ENCODE measurements at places on chromosomes 6 and 20. TPM values are rescaled to one million over a fixed set of nuclear protein-coding genes. Genes with fewer than 3 reads are reported as not detected.
A peak's percentile ranks its signal among the peaks of the same experiment; 100 is the strongest.

DNA sequence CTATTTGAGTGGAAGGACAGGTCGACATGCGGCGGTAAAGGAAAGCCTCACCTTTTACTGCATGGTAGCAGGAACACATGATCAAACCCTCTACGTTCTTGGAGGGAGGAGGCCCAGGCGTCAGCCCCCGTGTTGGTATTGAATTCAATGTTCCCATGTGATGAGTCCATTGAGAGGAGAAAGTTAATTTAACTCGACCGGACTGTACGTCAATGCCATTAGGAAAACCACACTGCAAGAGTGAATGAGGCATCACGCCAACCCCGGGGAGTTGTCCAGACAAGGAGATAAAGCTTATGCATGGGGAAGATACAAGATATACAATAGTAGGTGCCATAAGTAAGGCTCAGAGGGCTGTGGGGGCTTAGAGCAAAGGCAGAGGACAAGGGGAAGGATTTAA, 213.9 kb upstream of the ECI2 start:
- H3K27me3 ChIP-seq, result no peaks in the 10 kb centered on the region
- H3K4me1 ChIP-seq, result peaks cover 43% of the 10 kb centered on the region
- no peaks in the 10 kb centered on the region for H3K36me3 ChIP-seq
- H3K27ac ChIP-seq, result peak overlapping the region; percentile 66
- no peak overlapping the region for H3K4me3 ChIP-seq

Gene PAX1
- not detected for total RNA-seq

Gene PRSS16
- total RNA-seq, result 2.2 TPM

Gene UST
- total RNA-seq, result 45.8 TPM

GRCh38 chr20:24934101-24934661, 14.9 kb upstream of the CST7 start:
- peak; percentile 16 for DNase-seq
- H3K27ac ChIP-seq, result no peak overlapping the region
- H3K36me3 ChIP-seq, result no peaks in the 10 kb centered on the region
- H3K4me1 ChIP-seq, result peaks cover 15% of the 10 kb centered on the region

DNA sequence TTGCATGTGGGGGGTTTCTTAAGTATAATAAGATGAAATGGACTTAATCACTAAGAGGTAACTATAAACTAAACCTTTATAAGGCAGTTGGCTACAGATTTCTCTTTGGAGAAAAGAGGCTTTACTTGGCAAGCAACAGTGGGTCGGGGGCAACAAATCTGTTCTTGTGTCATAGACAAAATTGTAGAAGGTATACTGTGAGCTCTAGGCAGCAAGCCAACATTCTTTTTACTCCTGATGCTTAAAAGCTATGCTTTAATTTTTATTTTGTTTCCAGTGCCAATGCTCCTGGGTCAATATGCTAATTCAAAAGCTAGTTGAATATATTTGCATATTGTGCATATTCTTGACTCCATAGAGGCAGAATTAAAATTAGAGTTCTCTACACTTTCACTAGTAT, 495.4 kb downstream of the BTBD3 start:
- H3K4me3 ChIP-seq, result no peak overlapping the region
- H3K27me3 ChIP-seq, result no peaks in the 10 kb centered on the region
- peaks cover 6% of the 10 kb centered on the region for H3K4me1 ChIP-seq
- no peak overlapping the region for H3K27ac ChIP-seq
- DNase-seq, result no peak

DNA sequence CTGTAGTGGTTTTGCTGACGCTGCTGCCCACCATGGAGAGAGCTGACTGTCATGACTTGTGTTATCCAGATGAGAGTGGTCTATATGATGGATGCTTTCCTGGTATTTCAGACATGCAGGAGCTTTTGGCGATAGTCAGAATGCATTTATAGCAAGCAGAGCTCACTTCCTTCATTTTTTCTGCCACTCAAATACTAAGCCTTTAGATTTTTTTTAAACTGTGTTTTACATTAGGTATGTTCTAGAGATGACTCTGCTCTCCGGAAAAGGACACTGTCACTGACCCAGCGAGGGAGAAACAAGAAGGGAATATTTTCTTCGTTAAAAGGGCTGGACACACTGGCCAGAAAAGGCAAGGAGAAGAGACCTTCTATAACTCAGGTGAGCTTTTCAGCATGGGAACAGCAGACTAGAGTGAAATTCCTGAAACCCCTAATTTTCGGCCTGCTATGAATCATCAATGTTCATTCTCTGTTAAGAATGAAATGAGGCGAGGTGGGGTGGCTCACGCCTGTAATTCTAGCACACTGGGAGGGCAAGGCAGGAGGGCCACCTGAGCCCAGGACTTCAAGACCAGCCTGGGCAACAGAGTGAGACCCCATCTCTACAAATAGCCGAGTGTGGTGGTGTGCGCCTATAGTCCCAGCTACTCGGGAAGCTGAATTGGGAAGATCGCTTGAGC, 98.6 kb upstream of the CLDN20 start:
- no peaks in the 10 kb centered on the region for H3K36me3 ChIP-seq
- no peak overlapping the region for H3K27ac ChIP-seq
- H3K4me1 ChIP-seq, result no peaks in the 10 kb centered on the region
- H3K27me3 ChIP-seq, result no peaks in the 10 kb centered on the region
- no peak for DNase-seq
- no peak overlapping the region for H3K4me3 ChIP-seq

DNA sequence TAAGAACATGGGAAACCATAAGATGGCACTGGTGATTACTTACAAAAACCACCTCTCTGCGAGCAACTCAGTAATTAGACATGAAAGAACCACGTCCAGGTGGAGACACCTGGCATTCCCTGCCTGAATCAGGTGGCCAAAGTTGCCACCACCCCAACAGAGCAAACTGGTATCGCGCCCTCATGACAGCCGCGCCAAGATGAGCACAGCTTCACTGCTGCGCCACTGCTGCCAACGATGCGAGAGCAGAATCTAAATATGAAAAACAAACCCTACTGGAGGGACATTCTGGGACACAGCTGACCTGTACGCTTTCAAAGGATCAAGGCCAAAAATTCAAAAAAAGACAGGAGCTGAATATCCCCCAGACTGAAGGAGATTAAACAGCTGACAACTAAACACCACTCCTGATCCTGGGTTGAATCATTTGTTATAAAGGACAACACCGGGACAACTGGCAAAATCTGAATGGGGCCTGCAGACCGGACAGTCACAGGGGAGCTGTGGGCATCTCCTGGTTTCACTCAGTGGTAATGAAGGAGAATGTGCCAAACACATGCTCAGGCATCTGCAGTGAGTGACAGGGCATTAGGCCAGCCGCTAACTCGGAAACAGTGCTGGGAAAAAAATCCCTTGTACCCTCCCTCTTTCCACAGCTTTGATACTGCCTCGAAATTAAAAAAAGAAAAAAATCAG, 17.4 kb downstream of the CST7 start:
- H3K4me1 ChIP-seq, result no peaks in the 10 kb centered on the region
- no peaks in the 10 kb centered on the region for H3K27me3 ChIP-seq
- DNase-seq, result no peak
- peaks cover 99% of the 10 kb centered on the region for H3K36me3 ChIP-seq

Gene E2F1
- total RNA-seq, result 4.2 TPM

- H3K4me1 ChIP-seq, result peaks cover 62% of the 10 kb centered on the region
- no peak overlapping the region for H3K27ac ChIP-seq
- no peaks in the 10 kb centered on the region for H3K36me3 ChIP-seq
- H3K4me3 ChIP-seq, result no peak overlapping the region
- no peaks in the 10 kb centered on the region for H3K27me3 ChIP-seq
These were observed 34.1 kb downstream of the SESN1 start for GRCh38 chr6:109060571-109060970.

Gene OOEP
- not detected for total RNA-seq

DNA sequence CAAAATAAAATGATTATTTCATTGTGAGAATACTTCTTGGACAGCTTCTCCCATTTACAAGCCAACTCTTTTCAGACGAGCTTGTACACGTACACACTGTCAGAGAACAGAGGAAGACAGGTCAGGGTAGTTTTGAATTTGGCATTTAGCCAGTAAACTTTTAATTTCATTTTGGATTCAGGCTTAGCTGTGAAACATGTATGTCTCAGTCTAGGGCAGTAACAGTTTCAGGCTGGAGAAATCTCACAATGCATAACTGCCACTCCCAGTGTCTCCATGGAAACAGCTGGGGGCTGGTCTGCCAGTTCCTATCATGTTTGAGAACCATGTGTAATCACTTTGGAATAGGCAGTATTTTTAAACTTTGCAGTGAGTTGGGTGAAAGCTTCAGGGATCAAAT, 22.0 kb upstream of the QKI start:
- H3K27me3 ChIP-seq, result no peaks in the 10 kb centered on the region
- no peak overlapping the region for H3K27ac ChIP-seq
- H3K4me1 ChIP-seq, result peaks cover 22% of the 10 kb centered on the region
- DNase-seq, result peak; percentile 82

Gene AKAP7
- 15.4 TPM for total RNA-seq

- no peaks in the 10 kb centered on the region for H3K36me3 ChIP-seq
- H3K4me3 ChIP-seq, result no peak overlapping the region
- DNase-seq, result no peak
- peaks cover 9% of the 10 kb centered on the region for H3K4me1 ChIP-seq
- no peaks in the 10 kb centered on the region for H3K27me3 ChIP-seq
These were observed 59.3 kb upstream of the CARMIL1 start for GRCh38 chr6:25219917-25220278.

Gene TMEM74B
- not detected for total RNA-seq

Measured in stomach (tissue), 19 donors.